ENCODE measurements at places on chromosomes 11 and 22.

DNA sequence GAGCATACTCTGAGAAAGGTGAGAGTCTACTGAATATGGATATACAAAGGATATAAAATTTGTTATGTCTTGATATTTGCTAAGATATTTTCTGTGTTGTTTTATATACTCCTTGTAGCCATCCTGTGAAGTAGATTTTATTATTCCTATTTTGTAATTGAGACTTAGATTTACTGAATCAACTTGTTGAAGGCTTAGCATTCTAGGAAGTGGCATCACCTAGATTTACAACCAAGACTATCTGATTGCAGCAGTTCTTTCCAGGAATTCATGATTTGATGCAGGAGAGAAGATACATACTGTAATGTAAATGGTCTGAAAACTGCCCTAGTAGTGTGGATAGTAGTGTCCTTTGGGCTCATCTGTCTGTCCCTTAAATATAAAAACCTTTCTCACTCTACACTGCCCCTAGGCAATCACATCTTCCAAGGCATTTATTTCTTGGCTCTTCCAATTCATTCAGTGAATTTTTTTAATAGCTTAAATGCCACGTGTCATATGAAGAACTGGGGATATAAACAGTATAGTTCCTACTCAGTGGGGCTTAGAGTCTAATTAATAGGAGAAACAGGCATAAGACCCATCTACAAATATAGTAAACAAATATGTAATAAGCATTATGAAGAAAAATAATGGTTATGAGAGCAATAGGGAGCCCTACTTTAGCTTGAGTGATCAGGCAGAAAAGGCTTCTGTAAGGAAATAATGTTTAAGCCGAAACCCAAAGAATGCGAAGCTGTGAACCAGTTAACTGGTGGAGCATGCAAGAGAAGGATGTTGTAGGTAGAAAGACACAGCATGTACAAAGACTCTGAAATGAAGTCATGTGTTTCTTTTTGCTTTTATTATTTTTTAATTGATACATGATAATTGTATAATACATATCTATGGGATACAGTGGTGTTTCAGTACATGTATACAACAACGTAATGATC lies 13.6 kb downstream of the IPO7 start:
- no peak for DNase-seq

DNA sequence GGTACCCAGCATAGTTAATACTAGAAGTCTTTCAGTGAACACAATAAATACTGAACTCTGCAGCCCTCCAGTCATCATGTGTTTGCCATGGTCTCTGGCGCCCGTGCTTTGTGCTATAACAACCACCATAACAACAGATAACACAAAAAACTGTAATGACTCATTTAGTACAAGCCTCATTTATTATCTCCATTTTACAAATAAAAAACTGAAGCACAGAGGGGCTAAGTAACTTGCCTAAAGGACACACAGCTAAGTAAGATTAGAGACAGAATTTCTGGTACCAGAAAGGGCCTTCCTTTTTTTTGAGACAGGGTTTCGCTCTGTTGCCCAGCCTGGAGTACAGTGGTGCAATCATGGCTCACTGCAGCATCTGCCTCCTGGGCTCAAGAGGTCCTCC lies 19.5 kb downstream of the RBFOX2 start:
- DNase-seq: no peak

GRCh38 chr11:46367244-46367915 lies 14.1 kb upstream of the MDK start:
- DNase-seq: peak; percentile 84

GRCh38 chr11:8756201-8756600 lies 73.6 kb downstream of the RPL27A start:
- DNase-seq: no peak

- peak; percentile 68 for DNase-seq
Observed at GRCh38 chr22:29470159-29470855, 9.7 kb upstream of the NEFH start.

DNA sequence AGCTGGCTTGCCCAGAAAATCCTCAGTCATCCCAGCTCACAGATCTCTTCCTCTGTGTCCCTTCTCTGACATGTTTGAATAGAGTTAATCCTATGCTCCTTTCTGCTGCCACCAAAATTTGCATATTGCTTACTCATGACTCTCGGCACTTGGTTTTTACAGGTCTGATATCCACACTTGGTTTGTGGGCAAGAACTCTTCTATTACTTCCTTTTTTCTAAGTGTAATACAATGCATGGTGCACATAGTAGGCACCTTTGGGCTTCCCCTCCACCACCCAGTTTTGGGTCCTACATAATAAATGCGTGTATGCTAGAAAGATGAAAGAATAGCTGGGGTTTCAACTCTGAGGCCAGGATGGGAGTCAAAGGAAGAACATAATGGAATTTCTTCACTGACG lies 69.7 kb upstream of the GRK3 start:
- DNase-seq: no peak

DNA sequence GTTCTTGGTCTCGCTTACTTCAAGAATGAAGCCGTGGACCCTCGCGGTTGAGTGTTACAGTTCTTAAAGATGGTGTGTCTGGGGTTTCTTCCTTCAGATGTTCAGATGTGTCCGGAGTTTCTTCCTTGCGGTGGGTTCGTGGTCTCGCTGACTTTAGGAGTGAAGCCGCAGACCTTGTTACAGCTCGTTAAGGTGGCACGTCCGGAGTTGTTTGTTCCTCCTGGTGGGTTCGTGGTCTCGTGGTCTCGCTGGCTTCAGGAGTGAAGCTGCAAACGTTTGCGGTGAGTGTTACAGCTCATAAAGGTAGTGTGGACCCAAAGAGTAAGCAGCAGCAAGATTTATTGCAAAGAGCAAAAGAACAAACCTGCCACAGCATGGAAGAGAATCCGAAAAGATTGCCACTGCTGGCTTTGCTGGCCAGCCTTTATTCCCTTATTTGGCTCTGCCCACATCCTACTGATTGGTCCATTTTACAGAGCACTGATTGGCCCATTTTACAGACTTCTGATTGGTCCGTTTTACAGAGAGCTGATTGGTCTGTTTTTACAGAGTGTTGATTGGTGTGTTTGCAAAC lies 27.1 kb upstream of the NXPE2 start:
- no peak for DNase-seq

DNA sequence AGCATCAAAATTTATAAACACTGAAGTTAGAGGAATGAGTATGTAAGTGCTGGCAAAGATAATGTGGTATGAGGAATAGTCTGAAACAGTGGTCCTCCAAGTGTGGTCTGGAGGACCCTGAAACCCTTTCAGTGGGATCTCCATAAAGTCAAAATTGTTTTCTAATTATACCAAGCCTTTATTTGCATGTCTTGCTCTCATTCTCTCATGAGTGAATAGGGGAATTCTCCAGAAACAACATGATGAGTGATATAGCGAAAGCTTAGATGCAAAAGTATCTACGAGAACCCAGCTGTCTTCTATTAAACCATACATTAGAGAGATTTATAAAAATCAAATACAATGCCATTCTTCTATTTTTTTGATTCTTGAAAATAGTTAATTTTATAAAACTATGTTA lies 145.0 kb upstream of the RAG2 start:
- no peak for DNase-seq

GRCh38 chr11:514606-515005 lies 7.6 kb upstream of the RNH1 start:
- DNase-seq: no peak

DNA sequence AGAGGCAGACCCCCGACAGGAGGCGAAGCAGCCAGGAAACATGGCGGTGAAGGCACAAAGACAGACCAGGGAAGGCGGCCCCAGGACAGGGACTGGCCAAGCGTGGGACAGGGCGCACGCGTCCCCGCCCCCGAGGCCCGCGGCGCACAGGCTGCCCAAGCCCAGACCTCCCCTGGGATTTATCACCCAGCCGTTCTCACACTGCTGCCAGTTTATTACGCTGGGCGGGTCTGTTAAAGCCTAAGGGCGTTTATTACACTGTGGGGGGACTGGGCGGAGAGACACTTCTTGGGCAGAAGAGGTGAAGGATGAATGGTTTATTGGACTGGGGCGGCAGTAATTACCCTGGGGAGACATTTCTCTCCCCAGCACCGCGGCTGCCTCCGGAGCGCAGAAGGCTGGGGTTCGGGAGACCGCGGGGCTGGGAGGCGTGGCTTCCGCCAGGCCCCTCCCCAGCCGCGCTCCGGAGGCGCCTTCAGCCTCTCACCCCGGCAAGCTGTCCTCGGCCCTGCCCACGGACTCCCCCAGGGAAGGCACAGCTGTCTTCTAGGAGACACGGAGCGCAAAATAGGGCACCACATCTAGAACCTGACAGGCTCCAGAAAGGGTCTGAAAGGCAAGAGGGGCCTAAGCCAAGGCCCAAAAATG lies 47.1 kb downstream of the SLC22A12 start:
- peak; percentile 73 for DNase-seq

DNA sequence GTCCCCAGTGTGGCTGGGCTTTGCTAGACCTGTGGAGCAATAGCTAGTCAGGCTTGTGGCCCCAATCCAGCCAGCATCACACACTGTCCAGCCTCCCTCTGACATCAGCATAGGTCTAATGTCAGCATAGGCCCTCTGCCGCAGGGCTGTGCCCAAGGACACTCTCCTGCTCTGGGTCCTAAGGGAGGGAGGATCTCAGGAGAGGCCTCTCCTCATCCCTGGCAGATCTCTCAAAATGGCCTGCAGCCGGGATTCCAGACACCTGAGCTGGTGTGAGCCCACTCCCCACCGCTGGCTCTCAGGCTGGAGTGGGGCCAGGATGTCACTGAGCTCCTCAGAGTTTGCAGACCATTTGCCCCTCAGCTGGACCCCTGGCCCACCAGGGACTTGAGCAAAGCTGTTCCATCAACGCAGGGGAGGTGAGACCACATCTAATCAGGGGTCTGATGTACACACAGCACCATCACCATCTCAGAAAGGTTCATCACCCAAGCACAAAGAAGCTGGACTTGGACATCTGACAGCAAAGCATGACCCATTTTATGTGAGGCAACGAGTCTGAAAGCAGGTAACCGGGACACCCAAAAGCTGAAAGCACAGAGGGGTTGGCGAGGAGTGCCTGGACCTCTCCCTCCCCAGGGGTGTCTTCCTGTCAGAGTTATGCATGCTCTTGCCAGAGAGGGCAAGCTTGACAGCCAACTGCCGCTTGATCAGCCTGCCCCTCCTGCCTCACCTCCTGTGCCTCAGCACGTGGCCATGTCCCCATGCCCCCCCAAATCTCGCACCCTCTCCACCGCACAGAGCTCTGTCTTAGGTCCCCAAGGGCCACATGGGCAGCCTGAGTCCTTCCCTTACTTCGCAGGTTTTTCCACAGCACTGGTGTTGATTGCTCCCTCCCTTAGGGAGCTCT lies 69.7 kb upstream of the SEPTIN5 start:
- no peak for DNase-seq

- DNase-seq: no peak
Observed at GRCh38 chr22:25702040-25702439, 39.9 kb upstream of the MYO18B start.

Data from D341Med (cell line).